Hindlimb muscle (tissue), 1 donor: ENCODE measurements at places on chromosomes 11 and 22. TPM values are rescaled to one million over a fixed set of nuclear protein-coding genes. Genes with fewer than 3 reads are reported as not detected.
A peak's percentile ranks its signal among the peaks of the same experiment; 100 is the strongest.

- peak; percentile 41 for DNase-seq
Measured at GRCh38 chr11:95154514-95154913, 64.9 kb downstream of the ENDOD1 start.

DNA sequence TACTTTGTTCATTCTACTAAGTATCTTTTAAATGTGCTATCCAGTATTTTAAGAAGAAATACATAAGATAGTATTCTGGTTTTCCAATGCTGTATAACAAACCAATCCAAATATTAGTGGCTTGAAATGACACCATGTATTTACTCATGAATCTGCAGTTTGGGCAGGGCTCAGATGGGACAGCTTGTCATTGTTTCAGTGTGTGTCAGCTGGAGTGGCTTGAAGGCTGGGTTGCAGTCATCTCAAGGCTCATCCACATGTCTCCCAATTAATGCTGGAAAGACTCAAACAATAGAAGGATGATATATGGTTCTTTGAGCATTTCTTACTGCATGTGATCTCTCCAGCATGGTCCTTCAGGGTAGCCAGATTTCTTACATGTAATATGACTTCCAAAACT is 146.2 kb downstream of the ARHGAP42 start:
- DNase-seq, result no peak

GRCh38 chr11:91563176-91563575 is 661.4 kb upstream of the FAT3 start:
- DNase-seq, result no peak

GRCh38 chr11:72058416-72059034 is 21.8 kb downstream of the NUMA1 start:
- DNase-seq, result no peak

DNA sequence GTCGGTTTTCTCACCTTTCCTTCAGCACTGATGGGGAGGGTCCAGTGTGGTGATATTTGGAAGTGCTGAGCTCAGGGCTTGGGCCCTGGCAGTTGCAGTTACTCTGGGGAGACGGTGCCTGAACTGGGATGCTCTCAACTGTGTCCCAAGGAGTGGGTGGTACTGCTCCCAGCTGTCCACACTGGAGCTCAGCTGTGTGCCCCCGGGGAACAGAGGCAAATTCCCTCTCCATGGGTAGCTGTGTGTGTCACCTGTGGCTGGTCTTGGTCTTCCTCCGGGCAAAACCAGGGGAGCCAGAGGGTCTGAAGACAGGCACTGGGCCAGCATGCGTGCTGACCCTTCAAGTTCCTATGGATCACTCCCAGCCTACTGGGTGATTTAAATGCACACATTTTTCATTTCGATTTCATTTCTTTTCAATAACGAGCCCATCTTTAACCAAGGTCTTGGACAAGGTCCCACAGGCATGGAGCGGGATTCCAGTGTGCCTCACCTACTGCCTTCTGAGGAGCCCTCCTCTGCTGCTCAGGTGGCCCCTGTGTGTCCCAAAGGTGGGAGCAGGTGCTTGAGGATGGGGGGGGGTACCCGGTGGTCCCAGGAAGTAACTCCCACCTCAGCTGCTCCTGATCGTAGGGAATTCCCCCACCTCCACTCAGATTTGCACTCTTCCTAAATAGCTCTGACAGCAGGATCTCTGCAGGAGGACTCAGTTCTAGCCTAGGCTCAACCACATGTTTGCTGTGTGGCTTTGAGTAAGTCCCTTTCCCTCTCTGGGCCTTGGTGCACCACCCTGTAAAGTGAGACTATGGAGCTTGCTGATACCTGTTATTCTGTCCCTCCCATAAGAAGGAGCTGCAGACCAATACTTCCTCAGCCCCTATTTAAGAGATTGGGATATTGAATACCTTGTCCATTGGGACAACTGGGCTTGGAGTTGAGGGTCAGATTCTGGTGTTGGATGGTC is 16.8 kb downstream of the PRDM11 start:
- no peak for DNase-seq

GRCh38 chr22:40216041-40216756 is 38.5 kb downstream of the TNRC6B start:
- no peak for DNase-seq

DNA sequence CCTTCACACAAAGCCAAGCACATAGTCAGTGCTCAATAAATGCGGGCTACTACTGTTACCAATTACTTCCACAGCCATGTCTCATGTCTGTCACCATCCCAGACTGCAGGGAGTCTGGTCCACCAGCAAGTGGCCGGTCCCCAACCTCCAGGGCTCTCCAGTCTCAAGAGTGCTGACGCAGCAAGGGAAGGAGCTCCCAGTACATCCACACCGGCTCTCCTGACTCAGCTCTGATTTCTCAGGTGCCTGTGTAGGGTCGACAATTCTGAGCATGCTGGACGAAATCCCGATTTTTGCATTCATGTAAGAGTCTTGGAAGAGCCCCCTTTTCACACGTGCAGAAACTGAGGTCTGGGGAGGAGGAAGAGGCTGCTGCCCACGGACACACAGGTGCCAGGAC is 10.3 kb upstream of the NEFH start:
- no peak for DNase-seq

DNA sequence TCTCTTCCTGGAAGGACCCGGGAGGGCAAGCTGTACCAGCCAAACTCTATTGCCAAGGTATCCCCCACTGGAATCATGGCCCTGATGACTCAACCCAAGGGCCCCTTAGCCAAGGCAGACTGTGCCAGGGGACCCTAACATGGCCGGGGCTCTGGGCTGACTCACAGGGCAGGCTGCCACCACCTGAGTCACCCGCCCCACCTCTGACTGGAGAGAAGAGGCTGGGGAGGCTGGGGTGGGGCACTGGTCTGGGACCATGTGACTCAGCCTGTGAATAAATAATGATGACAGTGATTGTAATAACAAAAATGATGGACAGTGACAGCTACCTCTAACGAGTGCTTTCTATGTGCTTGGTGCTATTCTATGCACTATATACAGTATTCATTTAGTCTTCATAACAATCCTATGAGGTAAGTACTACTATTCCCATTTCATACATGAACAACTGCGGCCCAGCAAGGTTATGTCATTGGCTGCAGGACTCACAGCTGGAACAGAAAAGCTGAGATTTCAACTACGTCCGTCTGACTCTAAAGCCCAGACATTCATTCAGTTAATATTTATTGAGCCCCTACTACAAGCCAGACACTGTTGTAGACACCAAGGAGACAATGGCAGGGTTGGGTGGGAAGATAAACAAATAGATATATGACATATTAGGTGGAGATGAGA is 84.2 kb downstream of the FBXO7 start:
- no peak for DNase-seq

DNA sequence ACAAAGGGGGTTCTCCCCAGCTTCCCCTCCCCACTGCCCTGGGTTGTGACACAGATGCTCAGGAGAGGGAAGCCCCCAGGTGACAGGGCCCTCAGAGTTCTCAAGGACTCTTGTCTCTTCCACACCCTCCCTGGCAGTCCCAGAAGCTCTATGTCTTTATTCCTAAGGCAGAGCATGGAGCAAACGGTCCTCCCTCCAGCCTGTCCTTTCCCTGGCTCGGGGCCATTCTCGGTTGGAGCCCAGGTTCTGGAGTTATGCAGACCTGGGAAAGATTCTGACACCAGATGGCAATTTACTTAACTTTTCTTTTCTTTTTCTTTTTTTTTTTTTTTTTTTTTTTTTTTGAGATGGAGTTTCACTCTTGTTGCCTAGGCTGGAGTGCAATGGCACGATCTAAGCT is 186.6 kb downstream of the CEP164 start:
- peak; percentile 40 for DNase-seq

DNA sequence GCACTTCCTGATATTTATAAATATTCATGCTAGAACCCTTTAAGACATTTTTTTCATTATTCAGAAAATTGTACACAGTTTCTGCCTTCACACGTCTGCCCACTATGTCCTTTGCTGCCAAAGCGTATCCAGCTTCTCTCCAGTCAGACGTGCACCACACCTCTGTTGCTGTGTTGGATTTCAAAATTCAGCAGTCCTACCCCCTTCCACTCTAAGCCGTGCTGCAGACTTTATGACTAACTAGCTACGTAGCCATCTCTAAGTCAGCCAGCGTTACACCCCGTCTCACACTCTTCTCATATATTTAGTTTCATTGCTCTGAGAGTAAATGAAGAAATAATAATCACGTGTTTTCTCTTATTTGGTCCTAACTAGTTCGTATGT is 28.2 kb upstream of the OPCML start:
- DNase-seq, result peak; percentile 26

GRCh38 chr11:113581713-113582112 is 106.5 kb upstream of the DRD2 start:
- DNase-seq, result no peak

- DNase-seq, result no peak
Measured at GRCh38 chr11:70068950-70069349, 9.2 kb upstream of the ANO1 start.

- DNase-seq, result no peak
Measured at GRCh38 chr11:117654281-117655255, 142.4 kb downstream of the DSCAML1 start.

DNA sequence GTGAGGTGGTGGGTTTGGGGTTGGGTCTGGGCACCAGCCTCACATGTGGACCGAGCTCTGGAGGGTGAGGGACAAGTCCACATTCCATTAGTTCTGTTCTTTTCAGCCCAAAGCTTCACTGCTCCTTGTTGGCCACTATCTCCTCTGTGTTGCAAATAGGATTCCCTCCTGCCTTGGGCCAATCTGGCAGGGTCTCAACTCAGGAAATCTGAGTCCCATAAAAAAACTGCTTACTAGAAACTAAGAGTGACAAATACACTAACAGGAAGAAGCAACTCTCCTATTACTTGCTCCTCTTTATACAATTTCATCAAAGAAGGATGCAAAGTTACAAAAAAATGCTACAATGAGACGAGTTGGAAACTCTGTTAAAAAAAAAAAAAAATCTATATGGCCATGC is 66.2 kb upstream of the CSNK1E start:
- no peak for DNase-seq

The RPLP2 gene
- 1,677 TPM for polyA plus RNA-seq

The TENM4 gene
- 9.0 TPM for polyA plus RNA-seq

The ACCS gene
- 17.9 TPM for polyA plus RNA-seq

The INS gene
- not detected for polyA plus RNA-seq

The TMEM151A gene
- not detected for polyA plus RNA-seq
